Left colon (tissue), 2 donors: ENCODE measurements at places on chromosomes 1 and 21. TPM values are rescaled to one million over a fixed set of nuclear protein-coding genes. Genes with fewer than 3 reads are reported as not detected.

RPS6KC1 gene
- total RNA-seq: 9.4 TPM

DNA sequence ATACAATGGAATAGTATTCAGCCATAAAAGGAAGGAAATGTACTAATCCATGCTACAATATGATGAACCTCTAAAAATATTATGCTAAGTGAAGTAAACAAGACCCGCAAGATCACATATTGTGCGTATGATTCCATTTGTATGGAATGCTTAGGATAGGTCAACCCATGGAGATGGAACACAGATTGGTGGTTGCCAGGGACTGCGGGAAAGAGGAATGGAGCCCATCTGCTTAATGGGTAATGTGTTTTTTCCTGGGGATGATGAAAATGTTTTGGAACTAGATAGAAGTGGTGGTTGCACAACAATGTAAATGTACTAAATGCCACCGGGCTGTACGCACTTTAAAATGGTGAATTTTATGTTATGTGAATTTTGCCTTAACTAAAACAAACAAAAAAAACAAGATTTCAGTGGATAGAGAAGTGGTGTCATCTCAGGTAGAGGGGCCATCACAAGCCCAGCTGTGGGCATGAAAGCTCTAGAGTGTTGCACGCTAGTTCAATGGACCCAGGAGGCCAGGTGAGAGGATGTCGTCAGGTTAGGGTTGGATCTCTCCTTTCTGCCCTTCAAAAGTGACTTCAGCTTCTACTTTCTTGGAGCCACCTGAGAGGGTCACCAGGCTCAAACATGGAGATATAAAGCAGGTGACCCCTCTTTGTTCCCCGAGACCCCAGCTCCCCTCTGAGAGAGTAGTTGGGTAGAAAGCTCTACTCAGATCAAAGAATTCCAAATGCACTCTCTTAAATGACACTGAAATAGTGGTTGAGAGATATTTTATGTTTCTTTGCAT lies 2.5 kb downstream of the C1orf115 start:
- DNase-seq: no peak

C4BPA gene
- 3.4 TPM for total RNA-seq

- no peak for DNase-seq
Measured at GRCh38 chr1:7454895-7455784, 316.0 kb upstream of the VAMP3 start.
